ENCODE measurements at places on chromosomes 13 and 19. TPM values are rescaled to one million over a fixed set of nuclear protein-coding genes. Genes with fewer than 3 reads are reported as not detected.

Gene PSG6
- not detected for total RNA-seq

Gene ACP7
- 0.03 TPM for total RNA-seq

Gene NDUFA11
- total RNA-seq: 268 TPM

Gene CDX2
- total RNA-seq: 0.64 TPM

Gene GAPDHS
- total RNA-seq: 0.19 TPM

Gene PALM3
- total RNA-seq: 2.1 TPM

Gene FFAR1
- total RNA-seq: not detected

Gene KCNK6
- total RNA-seq: 4.6 TPM

Gene ZNF578
- not detected for total RNA-seq

Gene PRRG2
- 0.93 TPM for total RNA-seq

Gene MBD3L2
- not detected for total RNA-seq

Gene SGTA
- total RNA-seq: 76.3 TPM

Gene CYP2A7
- not detected for total RNA-seq

Gene NHLRC3
- 5.0 TPM for total RNA-seq

Gene ZNF90
- not detected for total RNA-seq

Gene KLK7
- not detected for total RNA-seq

Gene CYP4F2
- total RNA-seq: 0.04 TPM

Gene IER2
- total RNA-seq: 41.8 TPM

Gene LHB
- total RNA-seq: 0.19 TPM

Gene SLITRK5
- total RNA-seq: 0.64 TPM

Gene IGFL3
- total RNA-seq: not detected

Gene CEACAM3
- total RNA-seq: not detected

Gene LAIR2
- not detected for total RNA-seq

Gene BEST2
- 4.3 TPM for total RNA-seq

Data from A549 treated with dexamethasone at 1 μM for 4 hours (cell line).